ENCODE measurements at places on chromosomes 7 and 10. TPM values are rescaled to one million over a fixed set of nuclear protein-coding genes. Genes with fewer than 3 reads are reported as not detected.

Gene PTF1A
- not detected for total RNA-seq

Gene ZNF3
- 39.2 TPM for total RNA-seq

Gene MKX
- 20.5 TPM for total RNA-seq

Gene ATRNL1
- total RNA-seq = 20.2 TPM

Gene GPR158
- 0.19 TPM for total RNA-seq

Gene PANK1
- 7.4 TPM for total RNA-seq

Gene PYROXD2
- total RNA-seq = 4.6 TPM

Gene TRIM73
- 7.4 TPM for total RNA-seq

Gene TRIM50
- not detected for total RNA-seq

Gene AKR1B15
- not detected for total RNA-seq

DNA sequence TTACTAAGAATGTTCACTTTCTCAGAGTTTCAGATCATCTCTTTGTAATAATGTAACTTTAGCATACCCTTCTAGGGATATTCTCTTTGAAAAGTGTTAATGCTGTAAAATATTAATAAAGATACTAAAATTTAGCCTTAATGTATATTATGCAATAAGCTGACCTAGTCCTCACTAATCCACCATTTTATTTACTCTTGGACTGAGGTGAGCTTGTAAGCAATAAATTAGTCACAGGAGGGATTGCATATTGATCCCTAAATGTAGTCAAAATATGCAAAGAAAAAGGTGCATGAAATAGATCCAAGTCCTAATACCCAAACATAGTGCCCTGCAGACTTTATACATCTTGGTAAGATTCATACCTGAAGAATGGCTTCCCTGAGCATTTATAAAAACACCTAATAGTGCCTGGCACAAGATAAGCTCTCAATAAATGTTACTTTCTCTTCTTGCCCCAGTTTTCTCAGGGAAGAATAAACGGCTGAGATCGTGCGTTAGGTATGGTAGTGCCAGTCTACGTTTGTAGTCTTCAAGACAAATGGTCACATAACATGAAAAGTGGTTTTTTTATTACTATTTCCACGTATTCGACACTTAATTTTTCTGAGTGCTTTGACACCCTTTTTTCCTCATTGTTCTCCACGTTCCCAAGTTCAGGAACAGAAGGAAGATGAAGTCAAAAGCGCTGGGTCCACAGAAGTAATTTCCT lies 14.3 kb downstream of the INSIG1 start:
- no peak for DNase-seq

DNA sequence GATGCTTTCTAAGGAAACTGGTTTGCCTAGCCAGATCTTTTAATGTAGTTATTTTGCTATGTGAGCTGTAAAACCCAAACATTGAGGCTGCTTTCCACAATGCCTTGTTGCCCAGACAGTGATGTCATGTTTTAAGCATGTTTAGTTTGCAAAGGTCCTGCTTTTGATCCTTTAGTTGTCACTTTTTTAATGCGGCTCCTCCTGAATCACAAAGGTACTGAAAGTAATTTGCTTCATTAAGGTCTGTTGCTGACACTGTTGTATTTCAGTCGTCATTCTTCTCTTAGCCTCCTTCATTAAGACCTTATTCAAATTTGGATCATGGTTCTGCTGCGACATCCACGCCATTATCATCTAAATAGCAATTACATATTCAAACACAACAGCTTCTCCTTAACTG lies 10.6 kb downstream of the RPA3 start:
- no peak for DNase-seq

DNA sequence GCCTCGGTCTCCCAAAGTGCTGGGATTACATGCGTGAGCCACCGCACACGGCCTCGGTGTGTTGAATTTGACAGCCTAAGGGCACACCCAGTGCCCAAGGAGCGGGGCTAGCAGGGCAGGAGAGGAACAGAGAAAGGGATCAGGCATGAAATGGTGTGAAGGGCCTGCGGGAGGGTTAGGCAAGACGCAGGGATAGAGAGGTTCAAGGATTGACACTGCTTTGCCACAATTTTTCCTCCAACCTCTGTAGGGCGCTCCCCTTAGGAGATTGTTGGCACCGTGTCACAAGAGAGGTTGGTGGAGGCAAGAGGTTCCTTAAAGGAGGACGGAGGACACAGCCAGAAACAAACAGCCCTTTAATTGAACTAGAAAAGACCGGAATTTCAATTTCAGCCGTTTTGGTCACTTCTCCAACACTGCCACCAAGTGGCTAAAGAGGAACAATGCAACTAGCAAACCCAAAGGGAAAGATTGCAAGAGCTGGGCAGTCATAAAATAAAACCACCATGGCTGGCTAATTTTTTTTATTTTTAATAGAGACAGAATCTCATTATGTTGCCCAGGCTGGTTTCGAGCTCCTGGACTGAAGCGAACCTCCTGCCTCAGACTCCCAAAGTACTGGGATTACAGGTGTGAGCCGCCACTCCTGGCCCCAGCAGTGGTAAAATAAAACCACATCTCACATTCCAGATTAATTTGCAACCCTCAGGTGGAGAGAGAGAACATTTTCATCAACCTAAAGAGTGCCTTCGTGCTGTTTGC lies 6.9 kb upstream of the CREB3L2 start:
- no peak for DNase-seq

- no peak for DNase-seq
Observed at GRCh38 chr10:101939008-101939648, 95.5 kb upstream of the KCNIP2 start.

GRCh38 chr7:114658216-114658615 lies 243.6 kb downstream of the FOXP2 start:
- no peak for DNase-seq

GRCh38 chr7:10282909-10283308 lies 690.8 kb upstream of the PHF14 start:
- DNase-seq = no peak

DNA sequence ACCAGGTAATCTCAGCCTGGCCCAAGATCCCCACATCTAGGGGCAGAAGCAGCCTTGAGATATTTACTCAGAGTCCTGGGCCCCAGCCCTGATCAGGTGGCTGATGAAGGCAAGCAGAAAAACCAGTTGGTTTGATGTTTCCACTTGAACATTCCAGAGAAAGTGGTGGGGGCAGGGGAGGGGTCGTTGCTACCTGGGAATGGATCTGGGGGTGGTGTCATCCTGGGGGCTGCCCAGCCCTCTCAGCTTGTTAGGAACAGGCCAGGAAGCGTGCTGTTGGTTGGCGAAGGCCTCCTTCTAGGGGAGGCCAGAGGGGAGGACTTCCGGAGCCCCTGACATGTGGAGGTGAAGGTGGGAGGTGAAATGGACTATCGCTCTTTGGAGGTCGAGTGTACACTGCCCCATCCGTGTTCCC lies 3.7 kb upstream of the ABHD11 start:
- DNase-seq = no peak

- DNase-seq = no peak
Observed at GRCh38 chr7:47614450-47614849, 32.5 kb upstream of the TNS3 start.

DNA sequence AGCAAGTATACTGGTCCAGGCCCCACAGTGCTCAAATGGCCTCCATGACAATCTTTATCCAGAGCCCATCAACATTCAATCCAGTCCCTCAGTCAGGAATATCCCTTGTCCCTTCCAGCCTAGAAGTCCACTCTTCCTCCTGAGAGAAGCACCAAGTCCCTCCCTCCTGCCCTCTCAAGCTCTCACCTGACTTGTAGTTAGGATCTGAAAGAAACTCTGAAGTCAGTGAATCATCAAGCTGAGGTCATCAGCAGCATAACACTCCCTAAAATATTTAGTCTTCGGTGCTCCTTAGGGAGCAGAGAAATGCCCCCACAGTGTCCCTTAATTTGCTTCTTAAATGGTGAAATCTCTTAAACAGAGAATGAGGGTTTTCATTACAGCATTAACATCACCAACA lies 31.0 kb downstream of the GRM8 start:
- DNase-seq = no peak

GRCh38 chr10:76049581-76050290 lies 618.3 kb downstream of the LRMDA start:
- DNase-seq = no peak

GRCh38 chr7:135602304-135602703 lies 44.6 kb downstream of the NUP205 start:
- no peak for DNase-seq

GRCh38 chr10:60413306-60414012 lies 23.8 kb upstream of the ANK3 start:
- no peak for DNase-seq

DNA sequence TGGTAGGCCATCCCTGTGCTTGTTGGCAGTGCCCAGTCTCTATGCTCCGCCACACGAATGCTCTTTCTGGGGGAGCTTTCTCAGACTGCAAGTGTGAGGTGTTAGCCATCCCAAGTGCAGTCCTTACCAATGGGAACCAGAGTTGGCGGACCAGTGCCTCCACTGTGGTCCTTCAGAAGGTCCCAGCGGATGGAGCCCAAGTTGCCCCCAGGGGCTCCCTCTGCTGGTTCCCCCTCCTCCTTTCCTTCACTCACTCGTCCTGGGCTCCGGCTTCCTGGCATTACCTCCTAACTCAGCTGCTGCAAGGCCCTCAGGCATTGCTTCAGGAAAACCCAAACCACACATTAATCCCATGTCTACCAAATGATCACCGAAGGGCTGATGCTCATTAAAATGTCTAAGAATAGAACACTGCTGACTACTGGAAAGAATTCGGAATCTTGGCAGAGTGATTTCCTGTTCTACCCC lies 139.8 kb downstream of the CUBN start:
- no peak for DNase-seq

DNA sequence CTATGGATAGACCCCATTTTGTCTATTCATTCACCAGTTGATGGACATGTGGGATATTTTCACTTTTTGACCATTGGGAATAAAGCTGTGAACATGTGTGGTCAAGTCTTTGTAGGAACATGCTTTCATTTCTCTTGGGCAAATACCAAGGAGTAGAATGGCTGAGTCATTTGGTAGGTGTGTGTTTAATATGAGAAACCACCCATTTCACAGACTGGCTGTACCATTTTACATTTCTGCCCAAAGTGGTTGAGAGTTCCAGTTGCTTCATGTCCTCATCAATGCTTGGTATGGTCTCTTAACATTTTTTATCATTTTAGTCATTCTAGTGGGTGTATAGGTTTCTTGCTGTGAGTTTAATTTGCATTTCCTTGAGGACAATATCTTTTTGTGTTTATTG lies 124.9 kb upstream of the RHEB start:
- no peak for DNase-seq

- no peak for DNase-seq
Observed at GRCh38 chr7:36855330-36855729, 131.0 kb upstream of the AOAH start.

DNA sequence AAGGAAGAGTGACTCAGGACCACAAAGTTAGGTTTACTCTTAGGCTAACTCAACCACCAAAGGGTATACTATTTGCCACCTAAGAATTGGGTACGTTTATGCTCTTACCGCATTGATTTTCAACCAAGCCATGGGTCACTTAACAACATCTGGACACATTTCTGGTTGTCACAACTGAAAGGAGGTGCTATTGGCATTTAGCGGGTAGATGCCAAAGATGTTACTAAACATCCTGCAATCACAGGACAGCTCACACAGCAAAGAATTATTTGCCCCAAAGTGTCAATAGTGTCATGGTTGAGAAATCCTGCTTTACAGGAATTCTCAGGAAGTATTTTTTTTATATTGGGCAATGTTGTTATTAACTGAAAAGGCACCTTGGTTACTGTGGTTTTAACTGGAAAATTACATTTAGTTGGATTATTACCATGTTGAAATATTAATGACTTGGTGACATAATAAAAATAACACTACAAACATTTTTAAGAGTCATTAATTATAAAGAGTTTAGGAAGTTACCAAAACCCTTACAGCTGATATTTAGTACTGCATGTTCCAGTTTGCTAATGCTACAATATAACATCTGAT lies 185.0 kb upstream of the TMEM196 start:
- no peak for DNase-seq

- peak; percentile 75 for DNase-seq
Observed at GRCh38 chr10:86017841-86018734, 348.5 kb downstream of the GRID1 start.

DNA sequence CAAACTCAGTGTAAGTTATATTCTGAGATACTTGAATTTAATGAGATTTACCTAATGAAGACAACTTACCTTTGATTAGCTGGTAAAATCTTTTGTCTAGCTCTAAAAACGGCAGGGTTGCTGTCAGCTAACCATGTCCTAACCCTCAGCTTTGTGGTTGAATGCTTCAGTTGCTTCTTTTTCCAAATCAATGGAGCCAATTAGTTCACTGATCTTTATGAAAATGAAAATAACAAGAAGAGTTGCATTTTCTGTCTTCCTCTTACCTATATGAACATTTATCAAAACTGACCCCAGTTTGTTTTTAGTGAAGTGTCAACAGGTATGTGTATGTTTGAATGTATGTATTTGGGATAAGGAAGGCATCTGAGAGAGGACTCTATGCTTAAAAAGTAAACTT lies 253.1 kb upstream of the MTPN start:
- DNase-seq = no peak

GRCh38 chr7:134140889-134141867 lies 14.0 kb downstream of the LRGUK start:
- DNase-seq = peak; percentile 88

GRCh38 chr7:2123360-2123759 lies 109.4 kb downstream of the MAD1L1 start:
- DNase-seq = no peak

DNA sequence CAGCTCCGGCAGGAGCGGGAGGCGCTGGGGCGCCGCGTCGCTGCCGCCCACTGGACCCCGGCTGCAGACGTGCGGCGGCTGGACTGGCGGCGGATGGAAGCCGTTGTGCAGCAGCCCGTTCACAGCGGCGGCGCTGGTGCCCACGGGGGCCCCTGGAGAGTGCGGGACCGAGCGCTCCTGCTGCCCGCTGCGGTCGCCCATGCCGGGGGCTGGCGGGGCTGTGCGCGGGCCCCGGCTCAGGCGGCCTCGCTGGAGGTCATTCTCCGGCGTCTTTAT lies 413 bp downstream of the PANK1 start:
- no peak for DNase-seq

- DNase-seq = peak; percentile 80
Observed at GRCh38 chr7:157508477-157508881, 171.7 kb downstream of the DNAJB6 start.

- peak; percentile 78 for DNase-seq
Observed at GRCh38 chr10:790821-791551, 101.5 kb upstream of the DIP2C start.

GRCh38 chr10:84267503-84268126 lies 22.8 kb downstream of the RGR start:
- peak; percentile 82 for DNase-seq

DNA sequence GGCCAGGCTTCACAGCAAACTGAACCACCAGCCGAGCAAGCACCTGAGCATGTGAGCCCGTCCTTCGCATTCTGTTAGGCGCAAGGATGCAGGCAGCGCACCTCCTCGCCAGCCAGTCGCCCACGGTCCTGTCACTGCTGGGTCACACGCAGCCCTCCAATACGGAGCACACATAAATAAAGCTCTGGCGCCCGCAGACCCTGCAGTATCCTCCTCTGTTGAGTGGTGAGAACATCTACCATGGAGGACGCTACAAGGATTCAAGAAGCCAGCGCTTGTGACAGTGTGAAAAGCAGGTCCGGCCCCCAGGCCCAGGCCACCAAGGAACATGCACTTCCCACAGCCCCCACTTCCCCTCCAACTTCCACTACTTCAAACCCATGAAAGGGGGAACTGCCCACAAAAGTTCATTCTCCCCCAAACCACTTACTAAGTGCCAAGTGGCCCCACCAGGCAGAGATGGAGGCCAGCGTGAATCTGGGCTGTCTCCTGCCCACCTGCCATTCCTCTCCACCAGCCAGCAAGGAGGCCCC lies 34.8 kb downstream of the VOPP1 start:
- DNase-seq = no peak

GRCh38 chr10:100489396-100489795 lies 26.6 kb downstream of the WNT8B start:
- no peak for DNase-seq

- DNase-seq = no peak
Observed at GRCh38 chr10:113991091-113991860, 52.4 kb upstream of the ADRB1 start.
